ENCODE measurements at places on chromosomes 7 and 10.

GRCh38 chr7:69728304-69728703 lies 130.0 kb downstream of the AUTS2 start:
- no peak for DNase-seq

DNA sequence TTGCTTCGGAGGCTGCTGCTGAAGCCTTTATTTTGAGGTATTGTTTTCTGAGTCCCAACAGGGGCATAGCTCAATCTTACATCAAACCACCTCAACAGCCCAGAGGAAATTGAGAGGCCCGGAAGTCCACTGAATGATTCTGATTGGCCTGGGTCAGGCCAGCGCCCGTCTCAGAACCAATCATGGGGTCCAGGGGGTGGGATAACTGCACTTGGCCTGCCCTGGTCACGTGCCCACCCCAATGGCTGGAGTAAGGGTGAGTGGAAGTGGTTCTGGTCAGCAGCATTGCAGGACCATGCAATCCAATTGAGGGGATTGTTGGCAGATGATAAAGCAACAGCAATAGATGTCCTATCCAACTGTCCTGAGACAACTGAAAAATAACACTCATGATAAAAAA lies 190.6 kb downstream of the HERPUD2 start:
- DNase-seq: no peak

GRCh38 chr7:36260481-36260880 lies 107.4 kb downstream of the EEPD1 start:
- no peak for DNase-seq

- no peak for DNase-seq
Observed at GRCh38 chr10:71748671-71749191, 24.6 kb downstream of the VSIR start.

DNA sequence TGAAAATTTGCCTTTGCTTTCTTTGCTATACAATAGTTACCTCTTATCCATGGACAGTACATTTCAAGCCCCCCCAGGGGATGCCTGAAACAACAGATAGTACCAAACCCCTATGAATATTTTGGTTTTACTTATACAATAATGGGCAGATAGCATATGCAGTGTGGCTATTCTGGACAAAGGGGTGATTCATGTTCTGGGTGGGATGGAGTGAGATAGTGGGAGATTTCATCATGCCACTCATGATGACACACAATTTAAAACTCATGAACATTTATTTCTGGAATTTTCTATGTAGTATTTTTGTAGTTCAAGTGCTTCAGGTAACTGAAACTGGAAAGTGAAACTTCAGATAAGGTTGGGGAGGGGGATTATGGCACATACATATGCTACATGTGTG lies 12.0 kb downstream of the STARD3NL start:
- DNase-seq: no peak

GRCh38 chr7:137402536-137403352 lies 59.2 kb upstream of the PTN start:
- no peak for DNase-seq

GRCh38 chr7:87853237-87853864 lies 22.8 kb downstream of the SLC25A40 start:
- DNase-seq: no peak

- DNase-seq: no peak
Observed at GRCh38 chr10:132335189-132336063, 3.4 kb downstream of the LRRC27 start.

DNA sequence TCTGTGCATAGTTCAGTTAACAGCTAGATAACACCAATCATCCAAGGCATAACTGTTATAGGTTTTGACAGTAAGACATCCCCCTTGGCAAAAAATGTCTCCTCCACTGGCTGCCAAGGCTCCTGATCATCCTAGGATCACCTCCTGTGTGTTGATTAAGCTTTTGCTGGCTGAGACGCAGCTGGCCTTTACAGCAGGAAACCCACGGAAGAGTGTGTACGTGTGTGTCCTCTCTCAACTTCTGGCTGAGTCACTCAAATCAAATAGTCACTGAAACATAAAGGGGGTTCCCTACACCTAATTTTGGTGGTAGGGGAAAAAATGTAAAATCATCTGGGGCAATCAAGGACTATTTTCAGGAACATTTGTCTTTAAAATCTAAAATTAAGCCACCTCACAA lies 208.8 kb downstream of the CTNNA3 start:
- DNase-seq: no peak

DNA sequence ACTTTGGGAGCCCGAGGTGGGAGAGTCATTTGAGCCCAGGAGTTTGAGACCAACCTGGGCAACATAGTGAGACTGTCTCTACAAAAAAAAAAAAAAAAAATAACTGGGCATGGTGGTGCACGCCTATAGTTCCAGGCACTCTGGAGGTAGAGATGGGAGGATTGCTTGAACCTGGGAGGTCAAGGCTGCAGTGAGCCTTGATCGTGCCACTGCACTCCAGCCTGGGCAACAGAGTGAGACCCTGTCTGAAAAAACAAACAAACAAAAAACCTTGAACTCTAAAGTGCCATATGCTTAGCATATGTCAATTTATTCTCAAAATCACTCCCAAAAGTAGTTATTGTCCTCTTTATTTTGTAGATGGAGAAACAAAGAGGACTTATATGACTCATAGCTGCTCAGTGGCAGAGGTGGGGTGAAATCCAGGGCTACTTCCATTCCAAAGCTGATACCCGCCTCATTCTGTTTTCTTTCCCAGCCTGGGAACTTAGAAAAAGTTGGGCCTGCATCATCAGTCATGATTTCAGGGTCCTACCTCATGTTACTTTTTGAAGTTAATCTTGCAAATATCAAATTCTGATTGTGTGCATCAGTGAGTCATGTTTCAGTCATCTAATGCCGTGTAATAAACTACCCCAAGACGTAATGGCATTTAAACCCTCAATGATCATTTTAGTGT lies 13.3 kb downstream of the DHTKD1 start:
- no peak for DNase-seq

DNA sequence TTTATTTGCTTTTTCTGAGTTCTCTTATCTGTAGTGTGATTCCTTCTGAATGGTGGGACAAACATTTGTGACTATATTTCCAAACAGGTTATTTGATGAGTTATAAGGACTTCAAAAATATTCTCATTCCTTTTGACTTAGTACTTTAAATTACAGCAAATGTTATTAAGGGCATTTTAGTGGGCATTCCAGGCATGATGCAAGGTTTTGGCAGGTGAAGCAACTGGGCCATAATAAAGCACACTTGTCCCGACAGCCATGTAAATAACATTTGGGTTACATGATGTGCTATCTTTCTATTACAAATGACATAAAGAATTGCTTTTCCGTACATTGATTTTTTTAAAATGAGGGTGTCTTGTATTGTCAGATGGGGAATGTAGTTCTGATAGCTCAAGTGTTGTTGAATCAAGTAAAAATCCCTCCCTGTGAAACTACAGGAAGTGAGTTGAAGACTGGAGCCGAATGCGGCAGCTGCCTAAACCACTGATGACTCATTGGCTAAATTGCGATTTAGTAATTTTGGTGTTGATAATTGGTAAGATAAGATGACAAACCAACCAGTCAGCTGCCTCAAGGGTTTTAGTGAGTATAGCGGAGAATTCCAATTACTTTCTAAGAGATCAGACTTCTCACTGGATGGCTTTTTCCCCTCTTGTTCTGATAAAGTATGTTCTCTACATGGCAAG lies 231.3 kb upstream of the NPY start:
- DNase-seq: peak; percentile 68

DNA sequence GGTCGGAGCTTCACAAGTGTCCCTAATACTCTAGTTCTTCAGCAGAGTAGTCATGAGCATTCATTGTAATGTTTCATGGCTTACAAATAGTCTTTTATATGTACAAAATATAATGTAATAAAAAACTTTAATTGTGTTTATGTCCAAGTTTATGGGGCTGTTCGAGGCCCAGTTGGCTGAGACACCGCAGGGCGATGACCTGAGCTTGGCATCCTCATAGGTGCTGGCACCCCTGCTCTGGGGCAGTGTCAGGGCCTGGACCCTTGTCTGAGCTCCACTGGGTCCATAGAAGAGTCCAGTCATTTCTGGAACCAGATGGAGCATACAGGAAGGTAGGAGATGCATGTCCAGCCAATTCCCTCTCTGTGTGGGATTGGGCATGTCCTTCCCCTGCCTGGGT lies 12.9 kb upstream of the ZMIZ1 start:
- DNase-seq: no peak
